ENCODE measurements at places on chromosomes 13 and 19. TPM values are rescaled to one million over a fixed set of nuclear protein-coding genes. Genes with fewer than 3 reads are reported as not detected.

DNA sequence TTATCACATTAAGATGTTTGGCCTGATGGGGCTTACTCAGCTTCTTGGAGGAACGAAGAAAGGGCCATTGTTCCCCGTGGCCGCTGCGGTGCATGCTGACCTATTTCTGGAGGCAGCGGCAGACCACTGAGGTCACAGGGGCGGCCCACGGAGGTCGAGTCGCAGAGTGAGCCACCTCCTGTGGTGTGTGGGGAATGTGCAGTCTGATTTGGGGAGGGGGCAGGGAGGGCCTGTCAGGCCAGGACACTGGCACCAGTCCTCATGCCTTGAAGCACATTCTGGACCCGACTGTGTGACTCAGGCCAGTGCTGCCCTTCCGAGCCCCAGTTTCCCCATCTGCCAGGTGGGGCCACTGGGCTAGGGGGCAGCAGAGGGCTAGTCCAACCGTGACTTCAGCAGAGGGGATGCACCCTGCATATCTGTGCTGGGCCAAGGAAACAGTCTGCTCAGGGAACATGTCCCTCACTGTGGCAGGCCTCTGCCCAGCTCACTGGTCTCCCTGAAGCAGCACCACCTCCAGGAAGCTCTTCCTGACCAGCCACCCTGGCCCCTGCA, 6.3 kb downstream of the SLC7A10 start:
- DNase-seq: no peak

- peak; percentile 93 for DNase-seq
These were observed 8.6 kb upstream of the TYK2 start for GRCh38 chr19:10388957-10389356.

NCCRP1 gene
- polyA plus RNA-seq: 40.6 TPM

KLF5 gene
- polyA plus RNA-seq: 82.3 TPM

DNA sequence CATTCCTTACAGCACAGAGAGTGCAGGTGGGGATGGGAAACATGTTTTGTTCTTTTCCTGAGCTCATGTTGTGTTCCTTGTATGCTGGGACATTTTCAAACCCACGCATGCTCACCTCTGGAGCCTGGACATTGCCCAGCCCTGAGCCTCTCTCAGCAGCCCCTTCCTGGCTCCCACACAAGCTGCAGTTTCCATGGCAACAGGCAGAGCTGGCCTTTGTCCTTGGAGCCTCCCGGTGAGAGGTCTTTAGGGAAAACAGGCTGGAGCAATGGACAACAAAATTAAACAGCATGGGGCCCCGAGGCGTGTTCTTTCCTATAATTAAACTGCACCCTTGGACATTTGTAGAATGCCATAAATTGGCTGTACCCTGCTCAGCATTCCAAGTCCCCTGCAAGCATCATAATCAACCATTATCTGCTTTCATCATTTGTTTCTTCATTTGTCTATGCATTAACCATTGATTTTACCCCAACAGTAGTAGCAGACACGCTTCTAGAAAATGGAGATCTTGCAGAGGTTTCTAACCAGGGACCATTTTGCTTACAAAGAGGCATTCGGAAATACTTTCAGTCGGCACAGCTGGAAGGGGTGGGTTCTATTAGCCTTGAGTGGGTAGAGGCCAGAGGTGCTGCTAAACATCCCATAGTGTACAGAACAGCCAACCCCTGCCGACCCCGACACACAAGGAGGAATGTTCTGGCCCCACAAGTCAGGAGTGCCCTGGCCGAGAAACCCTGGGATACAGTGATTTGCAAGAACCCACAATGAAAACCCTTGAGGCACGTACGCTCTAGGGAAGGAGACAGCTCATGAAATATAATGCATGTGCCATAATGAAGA, 133.4 kb upstream of the PEG3 start:
- peak; percentile 64 for DNase-seq

- no peak for DNase-seq
These were observed 51.0 kb upstream of the FGF14 start for GRCh38 chr13:102452836-102453235.

DNA sequence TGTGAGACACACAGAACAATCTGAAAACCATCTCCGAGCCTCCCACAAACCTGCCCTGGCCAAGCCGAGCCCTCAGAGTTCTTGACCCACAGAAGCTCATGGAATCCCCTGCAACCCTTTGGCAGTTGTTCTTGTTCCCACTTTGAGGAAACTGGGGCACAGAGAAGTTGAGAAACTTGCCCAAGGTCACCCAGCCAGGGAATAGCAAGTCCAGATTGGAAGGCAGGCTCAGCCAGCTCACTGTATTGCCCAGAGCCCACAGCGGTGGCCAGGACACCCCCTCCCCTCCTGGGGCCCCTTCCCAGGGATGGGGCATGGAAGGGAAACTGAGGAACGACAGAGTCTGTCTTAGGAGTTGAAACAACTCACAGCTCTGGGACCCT, 1.8 kb downstream of the ZSWIM4 start:
- DNase-seq: no peak

DNA sequence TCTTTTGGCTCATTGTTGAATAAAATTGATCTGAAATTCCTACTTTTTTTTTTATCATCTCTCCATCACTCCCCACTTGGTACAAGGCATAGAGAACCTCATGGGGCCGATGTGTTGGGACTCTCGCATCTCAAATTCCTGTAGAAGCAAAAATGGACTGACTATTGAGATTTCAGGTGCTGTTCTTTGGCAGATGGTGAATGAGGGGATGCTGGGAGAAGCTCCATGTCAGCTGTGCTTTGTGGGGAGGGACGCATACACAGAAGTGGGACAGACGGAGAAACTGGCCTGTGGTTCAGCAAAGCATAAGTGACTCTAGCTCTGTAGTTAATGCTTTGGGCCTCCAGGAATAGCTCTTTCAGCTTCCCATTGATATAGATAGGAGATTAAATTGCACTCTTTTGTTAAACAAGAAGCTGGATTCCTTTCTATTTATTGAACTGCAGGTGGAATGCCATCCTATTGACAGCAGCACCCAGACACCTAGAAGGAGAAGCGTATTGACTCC, 194.5 kb upstream of the RNF113B start:
- DNase-seq: no peak

C19orf44 gene
- polyA plus RNA-seq: 3.9 TPM

- no peak for DNase-seq
These were observed 171.5 kb downstream of the OLFM4 start for GRCh38 chr13:53200075-53200474.

DNA sequence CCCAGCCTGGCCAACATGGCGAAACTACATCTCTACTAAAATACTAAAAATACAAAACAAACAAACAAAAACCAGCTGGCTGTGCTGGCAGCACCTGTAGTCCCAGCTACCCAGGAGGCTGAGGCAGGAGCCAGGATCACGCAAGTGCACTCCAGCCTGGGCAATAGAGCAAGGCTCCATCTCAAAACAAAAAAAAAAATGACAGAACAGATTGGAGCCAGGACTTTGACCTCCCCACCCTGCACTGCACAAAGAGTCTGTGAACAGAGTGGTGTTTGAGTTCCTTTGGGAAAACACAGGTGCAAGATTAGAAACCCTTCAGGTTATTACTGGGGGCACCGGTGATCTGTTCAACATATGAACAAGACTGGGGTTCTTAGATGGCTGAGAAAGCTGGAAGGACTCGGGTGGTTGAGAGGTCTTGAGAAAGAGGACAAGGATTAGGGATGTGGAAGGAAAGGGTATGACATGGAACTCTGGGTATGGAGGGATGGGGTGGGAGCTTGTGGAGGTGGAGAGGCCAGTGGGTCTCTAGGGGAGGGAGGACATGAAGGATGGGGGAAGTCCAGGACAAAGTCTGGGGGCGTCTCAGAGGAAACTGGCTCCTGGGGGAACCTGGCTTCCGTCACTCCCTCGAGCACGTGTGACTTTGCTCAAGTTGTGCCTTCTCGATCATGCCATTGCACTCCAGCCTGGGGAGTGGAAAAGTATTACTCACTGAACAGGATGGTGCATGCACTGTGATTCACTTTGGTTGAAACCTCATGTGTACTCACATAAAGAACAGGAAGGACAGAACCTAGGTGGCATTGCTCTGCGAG, 25.9 kb downstream of the RCN3 start:
- DNase-seq: peak; percentile 86

IRGC gene
- polyA plus RNA-seq: not detected

DNA sequence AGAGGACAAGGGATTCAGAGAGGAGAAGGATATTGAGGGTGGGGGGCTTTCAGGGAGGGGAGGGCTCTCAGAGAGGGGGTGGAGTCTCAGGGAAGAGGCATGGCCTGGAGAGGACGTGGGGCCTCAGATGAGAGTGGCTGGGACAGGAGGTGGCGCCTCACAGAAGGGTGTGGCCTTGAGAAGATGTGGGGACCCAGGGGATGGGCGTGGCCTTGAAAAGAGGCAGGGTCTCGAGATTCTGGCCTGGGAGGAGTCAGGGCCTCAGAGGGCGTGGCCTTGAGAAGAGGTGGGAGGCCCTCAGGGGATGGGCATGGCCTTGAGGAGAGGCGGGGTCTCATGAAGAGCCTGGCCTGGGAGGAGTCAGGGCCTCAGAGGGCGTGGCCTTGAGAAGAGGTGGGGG, 23.7 kb upstream of the TNFSF14 start:
- no peak for DNase-seq

GRCh38 chr13:46296921-46297320, 85.2 kb downstream of the LRRC63 start:
- no peak for DNase-seq

DNA sequence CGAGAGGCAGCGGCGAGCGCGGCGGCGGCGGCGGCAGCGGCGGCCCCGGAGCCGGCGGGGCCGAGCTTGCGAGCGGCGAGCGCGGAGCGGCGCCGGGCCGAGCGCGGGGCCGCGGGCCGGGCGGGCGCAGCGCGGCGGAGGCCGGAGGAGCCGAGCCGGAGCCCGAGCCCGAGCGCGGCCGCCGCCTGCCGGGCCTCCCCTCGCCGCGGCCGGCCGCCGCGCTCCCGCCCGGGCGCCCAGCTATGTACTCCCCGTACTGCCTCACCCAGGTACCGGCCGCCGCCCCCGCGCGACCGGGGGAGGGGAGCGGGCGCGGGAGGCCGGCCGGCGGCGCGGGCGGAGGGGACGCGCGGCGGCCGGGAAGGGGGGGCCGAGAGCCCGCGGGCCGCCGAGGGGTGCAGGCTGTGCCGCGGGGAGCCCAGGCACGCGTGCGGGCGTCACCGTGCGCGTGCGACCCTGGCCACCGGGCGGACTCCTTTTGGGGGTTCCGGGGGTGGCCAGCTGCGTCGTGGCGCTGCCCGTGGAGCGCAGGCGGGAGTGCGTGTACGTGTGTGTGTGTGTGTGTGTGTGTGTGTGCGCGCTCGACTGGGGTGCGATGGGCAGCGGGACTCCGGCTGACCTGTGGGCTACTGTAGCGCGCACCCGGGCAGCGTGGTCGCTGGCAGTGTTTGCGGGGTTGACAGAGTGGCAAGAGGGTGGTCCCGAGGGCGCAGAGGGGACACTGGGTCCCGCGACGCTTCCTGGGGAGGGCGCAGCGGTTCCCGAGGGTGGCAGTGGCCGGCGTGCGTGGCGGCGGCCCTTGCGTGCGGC, 526 bp downstream of the NFIX start:
- DNase-seq: peak; percentile 71

DNA sequence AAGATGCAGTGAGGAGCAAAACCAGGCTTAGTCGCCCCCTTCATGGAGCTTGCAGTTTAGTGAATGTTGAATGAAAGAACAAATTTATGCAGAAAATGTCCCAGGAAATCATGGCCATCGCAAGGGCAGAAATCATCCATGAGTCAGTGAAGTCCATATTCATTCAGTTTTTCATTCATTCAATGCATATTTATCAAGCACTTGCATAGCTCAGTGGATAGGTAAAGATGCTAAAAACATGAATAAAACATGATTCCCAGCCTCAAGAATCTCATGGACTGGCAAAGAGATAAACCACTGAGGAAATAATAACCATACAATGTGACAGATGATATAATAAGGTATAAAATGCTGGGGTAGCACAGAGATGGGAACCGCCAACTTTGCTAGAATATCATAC, 58.8 kb downstream of the HSPH1 start:
- DNase-seq: no peak

SIGLEC8 gene
- 0.56 TPM for polyA plus RNA-seq

PRODH2 gene
- polyA plus RNA-seq: 0.23 TPM

DNA sequence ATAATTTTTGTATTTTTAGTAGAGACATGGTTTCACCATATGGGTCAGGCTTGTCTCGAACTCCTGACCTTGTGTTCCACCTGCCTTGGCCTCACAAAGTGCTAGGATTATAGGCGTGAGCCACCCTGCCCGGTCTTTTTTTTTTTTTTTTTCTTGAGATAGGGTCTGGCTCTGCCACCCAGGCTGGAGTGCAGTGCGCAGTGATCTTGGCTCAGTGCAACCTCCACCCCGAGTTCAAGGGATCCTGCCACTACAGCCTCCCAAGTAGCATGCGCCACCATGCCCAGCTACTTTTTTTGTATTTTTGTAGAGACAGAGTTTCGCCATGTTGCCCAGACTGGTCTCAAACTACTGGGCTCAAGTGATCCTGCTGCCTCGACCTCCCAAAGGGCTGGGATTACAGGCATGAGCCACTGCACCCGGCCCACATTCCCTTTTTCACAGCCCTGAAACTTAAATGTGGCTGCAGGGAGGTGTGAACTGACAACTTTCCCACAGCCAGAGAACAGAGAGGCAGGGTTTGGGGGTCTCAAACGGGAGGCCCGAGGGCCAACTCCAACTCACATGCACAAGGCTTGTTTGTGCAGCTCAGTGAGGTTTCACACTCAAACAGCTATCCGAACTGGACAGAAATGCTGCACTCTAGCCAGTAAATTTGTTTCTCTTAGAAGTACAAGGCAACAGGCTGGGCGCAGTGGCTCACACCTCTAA, 4.4 kb upstream of the S1PR5 start:
- DNase-seq: no peak

- peak; percentile 89 for DNase-seq
These were observed at the start of gene TLE5 for GRCh38 chr19:3062165-3063105. Gene TLE5 (minus strand): TSS chr19:3062495. CDS start chr19:3062200, 295 bp downstream.

DNA sequence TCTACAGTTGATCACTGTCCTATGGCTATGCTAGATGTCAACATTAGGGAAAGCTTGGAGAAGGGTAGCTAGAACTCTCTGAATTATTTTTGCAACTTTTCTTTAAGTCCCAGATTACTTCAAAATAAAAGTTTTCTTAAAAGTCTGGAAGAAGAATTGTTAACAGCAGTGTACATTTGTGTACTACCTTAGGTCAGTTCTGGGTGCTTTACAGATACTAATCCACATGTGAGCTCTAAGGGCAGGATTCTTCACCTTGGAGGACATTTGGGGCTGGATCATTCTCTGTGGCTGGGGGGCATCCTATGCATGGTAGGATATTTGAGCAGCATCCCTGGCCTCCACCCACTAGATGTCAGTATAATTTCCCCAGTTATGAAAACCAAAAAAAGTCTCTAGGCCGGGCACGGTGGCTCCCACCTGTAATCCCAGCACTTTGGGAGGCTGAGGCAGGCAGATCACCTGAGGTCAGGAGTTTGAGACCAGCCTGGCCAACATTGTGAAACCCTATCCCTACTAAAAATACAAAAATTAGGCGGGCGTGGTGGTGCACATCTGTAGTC, 2.8 kb downstream of the BRME1 start:
- DNase-seq: no peak

All from stomach (tissue), 19 donors.